ENCODE measurements at places on chromosomes 4 and X.

- DNase-seq: peak; percentile 29
Observed at GRCh38 chr4:41718907-41719306, 29.6 kb downstream of the PHOX2B start.

- DNase-seq: no peak
Observed at GRCh38 chrX:153782313-153782712, 1.5 kb downstream of the SRPK3 start.

- DNase-seq: peak; percentile 84
Observed at GRCh38 chr4:176792326-176793059, at the start of gene VEGFC. Gene VEGFC (minus strand): TSS chr4:176792922. CDS start chr4:176792311, 611 bp downstream.

- DNase-seq: no peak
Observed at GRCh38 chr4:168272488-168272887, 46.1 kb downstream of the DDX60 start.

DNA sequence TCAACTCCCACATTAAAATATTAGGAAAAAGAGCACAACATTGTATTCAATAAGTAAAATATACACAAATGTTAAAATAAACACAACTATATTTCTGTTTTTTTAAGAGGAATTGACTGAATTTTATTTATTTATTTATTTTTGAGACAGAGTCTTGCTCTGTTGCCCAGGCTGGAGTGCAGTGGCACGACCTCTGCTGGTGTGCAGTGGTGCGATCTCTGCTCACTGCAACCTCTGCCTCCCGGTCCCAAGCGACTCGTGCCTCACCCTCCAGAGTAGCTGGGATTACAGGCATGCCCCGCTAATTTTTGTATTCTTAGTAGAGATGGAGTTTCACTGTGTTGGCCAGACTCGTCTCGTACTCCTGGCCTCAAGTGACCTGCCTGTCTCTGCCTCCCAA is 31.4 kb downstream of the TEX13A start:
- DNase-seq: no peak

DNA sequence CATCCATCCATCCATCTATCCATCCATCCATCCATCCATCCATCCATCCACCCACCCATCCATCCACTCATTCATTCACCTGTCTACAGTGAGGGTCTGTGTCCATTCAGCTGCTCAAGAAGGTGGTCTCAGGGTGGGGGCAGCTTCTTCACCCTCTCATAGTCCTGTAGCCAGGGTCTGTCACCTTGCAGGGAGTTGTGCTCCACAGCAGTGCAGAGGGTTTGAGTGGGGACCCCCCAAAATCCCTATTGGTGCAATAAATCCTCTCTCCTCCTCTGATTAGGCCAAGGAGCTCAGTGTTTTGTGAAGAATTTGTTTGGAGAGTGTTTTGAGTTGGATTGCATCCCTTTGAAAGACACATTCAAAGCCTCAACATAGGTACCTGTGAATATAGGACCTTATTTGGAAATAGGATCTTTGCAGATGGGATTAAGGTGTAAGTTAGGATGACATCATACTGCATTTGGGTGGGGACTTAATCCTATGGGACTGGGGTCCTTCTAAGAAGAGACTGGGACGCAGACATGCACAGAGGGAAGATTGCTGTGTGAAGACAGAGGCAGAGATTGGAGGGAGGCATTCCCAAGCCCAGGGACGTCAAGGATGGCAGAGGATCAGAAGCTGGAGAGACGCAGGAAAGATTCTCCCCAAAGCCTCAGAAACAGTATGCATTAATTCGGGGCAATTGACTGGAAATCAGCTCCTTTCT is 12.0 kb downstream of the P2RY8 start:
- no peak for DNase-seq

GRCh38 chrX:3713225-3713936 is at the start of gene PRKX:
Gene PRKX (minus strand): TSS chrX:3713649. CDS start chrX:3713253, 396 bp downstream.
- DNase-seq: peak; percentile 15

- no peak for DNase-seq
Observed at GRCh38 chr4:95213366-95213765, 335.4 kb downstream of the UNC5C start.

- peak; percentile 41 for DNase-seq
Observed at GRCh38 chrX:129534816-129535578, 5.1 kb upstream of the OCRL start.

GRCh38 chr4:38794051-38794450 is 10.5 kb downstream of the TLR1 start:
- DNase-seq: no peak

- peak; percentile 17 for DNase-seq
Observed at GRCh38 chr4:80026100-80026499, 46.9 kb downstream of the ANTXR2 start.

GRCh38 chr4:149370785-149371420 is 444.7 kb downstream of the IQCM start:
- peak; percentile 40 for DNase-seq

- DNase-seq: no peak
Observed at GRCh38 chr4:107870916-107871786, 46.4 kb downstream of the SGMS2 start.

- peak; percentile 89 for DNase-seq
Observed at GRCh38 chrX:46582966-46583365, 9.4 kb downstream of the CHST7 start.

DNA sequence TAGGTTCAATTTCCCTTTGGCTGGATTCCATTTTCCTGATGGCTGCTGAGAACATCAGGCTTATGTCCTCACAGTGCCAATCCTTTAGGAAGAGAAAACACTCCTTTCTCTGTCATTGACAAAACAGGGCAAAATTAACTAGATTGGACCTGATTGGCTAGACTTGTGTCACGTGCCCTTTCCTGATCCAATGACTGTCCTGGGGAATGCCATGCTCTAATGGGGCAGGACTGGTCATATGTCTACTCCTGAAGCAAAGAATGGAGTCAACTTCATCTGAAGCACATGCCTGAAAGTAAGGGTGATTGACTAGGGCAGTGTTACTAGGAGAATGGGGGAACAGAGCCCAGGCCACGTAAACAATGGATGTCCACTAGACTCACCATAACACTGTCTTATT is 220.4 kb downstream of the KDR start:
- no peak for DNase-seq

DNA sequence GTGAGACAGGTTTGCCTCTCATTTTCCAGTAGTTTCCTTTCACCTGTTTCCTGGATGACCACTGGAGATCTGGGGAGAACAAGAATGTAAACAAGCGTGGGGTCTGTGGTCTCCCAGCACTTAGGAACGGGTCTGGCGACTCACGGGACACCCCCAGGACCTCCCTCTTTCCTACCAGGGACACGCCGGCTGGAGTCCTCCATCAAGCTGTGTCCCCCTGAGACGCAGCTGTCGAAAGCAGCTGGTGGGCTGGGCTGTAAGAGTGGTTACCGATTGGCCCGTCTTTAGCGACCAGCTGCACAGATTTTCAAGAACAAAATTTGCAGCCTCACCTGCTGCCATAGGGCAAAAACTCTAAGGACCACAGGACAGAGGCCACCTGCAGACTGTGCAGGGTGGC is 11.9 kb downstream of the LRPAP1 start:
- no peak for DNase-seq

DNA sequence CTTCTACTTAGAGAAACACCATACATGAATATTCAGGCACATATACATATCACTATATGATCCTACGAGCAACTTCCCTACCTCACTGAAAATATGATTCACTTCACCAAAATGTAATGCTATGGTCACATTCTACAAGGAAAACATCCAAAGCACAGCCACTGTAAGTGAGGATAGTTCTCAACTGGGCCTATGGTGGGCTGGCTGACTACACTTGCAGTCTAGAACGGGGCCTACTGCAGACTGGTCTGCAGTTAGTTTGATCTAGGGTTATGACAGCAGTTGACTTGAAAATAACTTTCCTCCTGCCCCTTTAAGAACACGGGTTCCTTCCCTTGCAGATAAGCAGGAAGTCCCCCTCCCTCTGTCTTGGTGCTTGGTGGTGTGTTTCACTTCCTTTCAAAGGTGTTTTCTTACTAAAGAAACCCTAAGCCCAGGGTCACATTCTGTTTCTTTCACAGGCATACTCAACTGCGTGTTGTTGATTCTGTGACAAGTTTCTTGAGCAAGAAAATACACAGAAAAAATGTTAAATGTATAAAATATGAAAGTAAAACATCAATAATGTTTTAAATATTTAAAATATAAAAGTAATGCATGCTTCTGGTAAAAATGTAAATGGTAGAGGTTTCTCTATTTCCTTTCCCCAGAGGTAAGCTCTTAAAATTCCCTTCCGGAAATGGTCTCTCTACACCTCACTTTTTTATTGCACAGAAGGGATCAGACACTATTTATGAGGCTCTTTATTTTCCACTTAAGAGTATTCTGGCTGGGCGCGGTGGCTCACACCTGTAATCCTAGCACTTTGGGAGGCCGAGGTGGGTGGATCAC is 18.0 kb upstream of the TMSB4X start:
- peak; percentile 11 for DNase-seq

GRCh38 chr4:185700048-185700447 is 111.9 kb downstream of the SORBS2 start:
- no peak for DNase-seq

GRCh38 chr4:110132816-110133719 is 65.3 kb downstream of the ELOVL6 start:
- no peak for DNase-seq

GRCh38 chr4:152979731-152980330 is 43.7 kb downstream of the FHDC1 start:
- no peak for DNase-seq
